ENCODE measurements at places on chromosomes 3 and 15.
A peak's percentile ranks its signal among the peaks of the same experiment; 100 is the strongest.

GRCh38 chr15:65783872-65784271, 8.2 kb downstream of the DENND4A start:
- DNase-seq: no peak

- DNase-seq: no peak
These were observed 23.2 kb downstream of the FRG2C start for GRCh38 chr3:75687323-75687722.

- DNase-seq: peak; percentile 40
These were observed 2.0 kb downstream of the FOXP1 start for GRCh38 chr3:71581457-71582035.

- DNase-seq: no peak
These were observed 7.4 kb downstream of the AQP9 start for GRCh38 chr15:58145606-58146005.

GRCh38 chr3:119613201-119613600, 15.5 kb downstream of the PLA1A start:
- DNase-seq: no peak

DNA sequence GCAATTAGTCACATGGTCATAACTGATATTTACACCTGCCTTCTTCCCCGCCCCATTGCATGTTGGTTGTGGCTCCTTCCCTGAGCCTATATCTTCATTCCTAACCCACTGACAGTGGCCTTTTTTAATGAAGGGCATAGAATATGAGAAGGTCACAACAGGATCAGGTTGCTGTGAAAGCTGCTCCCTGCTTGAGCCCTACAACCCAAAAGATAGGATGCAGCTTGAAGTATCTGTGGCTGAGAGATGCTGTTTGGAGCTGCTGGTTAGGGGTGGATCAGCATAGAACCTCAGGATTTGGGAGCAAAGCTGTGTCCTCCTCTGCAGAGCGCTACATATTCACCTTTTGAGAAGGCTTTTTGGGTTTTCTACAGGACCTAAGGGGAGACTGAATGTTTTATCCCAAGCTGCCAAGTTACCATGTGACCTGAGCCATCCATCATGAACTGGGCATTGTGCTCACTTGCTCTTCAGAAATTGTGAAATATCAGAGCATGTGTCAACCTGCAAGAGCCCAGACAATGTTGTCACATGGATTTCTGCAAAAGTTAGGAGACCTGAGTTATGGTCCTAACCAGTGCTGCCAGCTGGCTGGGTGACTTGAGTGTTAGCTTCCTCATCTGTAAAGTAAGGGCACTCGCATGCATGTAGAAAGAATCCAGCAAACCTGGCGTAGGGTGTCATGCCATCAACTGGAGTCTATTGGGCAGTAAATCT, 49.8 kb upstream of the ARL8B start:
- DNase-seq: no peak

DNA sequence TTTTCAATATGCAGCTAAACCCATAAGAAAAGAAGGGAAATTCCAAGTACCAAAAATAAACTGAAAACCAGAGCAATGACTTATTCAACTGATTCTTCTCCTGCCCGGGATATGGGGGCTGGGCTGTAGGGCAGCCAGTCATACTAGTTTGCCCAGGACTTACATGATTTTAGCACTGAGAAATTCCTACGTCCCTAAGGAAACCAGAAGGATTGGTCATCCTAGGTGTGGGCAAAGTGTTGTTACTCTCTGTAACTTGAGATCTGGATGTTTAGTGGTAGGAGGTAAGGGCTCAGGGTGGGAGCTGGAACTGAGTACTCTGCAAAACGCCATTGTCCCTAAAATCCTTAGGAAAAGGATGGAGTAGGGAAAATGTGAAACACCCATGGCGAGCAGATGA, 1.2 kb upstream of the DAZL start:
- DNase-seq: no peak

- peak; percentile 63 for DNase-seq
These were observed 61.1 kb downstream of the AMOTL2 start for GRCh38 chr3:134312873-134313846.

Measured in transverse colon (tissue), 4 donors.